Activated T-helper 1 cell treated with anti-CD3 and anti-CD28 coated beads, Interleukin-2, amount 50 U/mL, for 16 hours (primary cell): ENCODE measurements at places on chromosomes 3 and 15.

DNA sequence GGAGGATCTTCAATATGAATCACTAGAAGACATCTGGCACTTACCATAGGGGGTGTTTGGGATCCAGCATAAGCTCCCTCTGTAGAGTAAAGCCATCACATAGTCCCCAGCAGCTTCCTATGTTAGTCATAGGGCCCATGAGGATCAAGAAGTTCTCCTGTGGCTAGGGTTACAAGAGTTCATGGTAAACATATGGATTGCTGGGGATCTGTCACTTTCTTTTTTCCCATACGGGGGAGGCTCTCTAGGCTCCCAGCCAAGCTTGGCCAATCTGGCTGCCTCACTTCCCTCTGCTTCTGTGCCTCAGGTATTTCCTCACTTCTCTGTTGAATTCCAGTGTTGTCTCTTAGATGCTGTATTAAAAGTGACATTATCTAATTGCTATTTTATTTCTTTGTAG, 597.9 kb downstream of the PDCD6IP start:
- DNase-seq = no peak

- DNase-seq = no peak
Observed at GRCh38 chr3:167671878-167672427, 18.2 kb upstream of the WDR49 start.

GRCh38 chr15:85458764-85459163, 78.4 kb downstream of the AKAP13 start:
- DNase-seq = no peak

DNA sequence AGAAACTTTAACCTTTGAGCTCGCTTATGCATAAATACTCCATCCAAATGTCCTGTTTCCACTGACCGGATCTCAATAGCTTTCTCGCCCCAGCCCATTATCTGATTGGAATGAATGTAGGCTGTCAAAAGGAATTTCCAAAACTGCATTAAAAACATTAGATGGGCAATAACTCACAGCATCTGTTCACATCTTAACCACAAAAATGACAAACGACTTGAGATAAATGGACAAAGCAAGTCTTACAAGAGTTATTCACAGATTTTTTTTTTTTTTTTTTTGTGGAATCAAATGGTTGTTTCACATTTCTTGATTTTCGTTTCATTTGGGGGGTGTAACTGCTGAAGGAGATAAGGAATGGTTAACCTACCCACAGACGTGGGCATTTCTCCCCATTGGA, 39.7 kb upstream of the SLC2A2 start:
- DNase-seq = no peak

DNA sequence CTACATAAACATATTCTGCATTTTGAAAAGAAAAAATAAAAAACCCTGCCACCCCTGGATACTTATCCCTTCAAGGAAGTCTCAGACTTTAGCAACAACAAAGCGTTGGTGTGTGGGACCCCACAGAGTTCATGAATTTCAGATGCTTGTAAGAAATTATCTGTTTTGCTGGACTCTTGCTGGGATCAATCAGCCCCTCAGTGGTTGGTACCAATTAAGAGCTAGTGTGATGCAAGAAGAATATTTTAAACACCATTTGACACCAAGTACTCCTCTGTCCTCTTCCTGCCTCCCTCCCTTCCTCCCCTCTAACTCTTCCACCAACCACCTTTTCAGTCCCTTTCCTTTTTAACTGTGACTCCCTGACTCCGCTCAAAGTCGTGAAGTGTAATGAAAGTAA, 51.5 kb downstream of the SST start:
- no peak for DNase-seq

GRCh38 chr3:129106866-129107565, 14.6 kb downstream of the RAB43 start:
- DNase-seq = no peak

DNA sequence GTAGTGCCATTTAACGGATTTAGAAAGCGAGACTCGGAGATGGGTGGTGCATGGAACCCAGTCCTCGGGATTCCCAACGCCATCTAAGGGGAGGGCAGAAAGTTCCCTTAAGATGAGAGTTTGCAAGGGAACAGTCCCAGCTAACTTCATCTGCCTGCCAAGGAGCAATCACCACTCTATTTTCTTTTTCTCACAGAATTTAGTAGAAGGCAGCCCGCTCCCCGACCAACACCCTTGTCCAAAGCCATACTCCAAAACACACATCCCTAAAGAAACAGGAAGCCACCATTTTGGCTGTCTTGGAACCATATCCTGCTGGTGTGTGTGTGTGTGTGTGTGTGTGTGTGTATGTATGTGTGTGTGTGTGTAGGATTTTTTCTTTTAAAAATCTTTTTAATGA, 7.1 kb upstream of the FGD5 start:
- no peak for DNase-seq

GRCh38 chr15:22891426-22892210, 53.2 kb downstream of the NIPA2 start:
- no peak for DNase-seq

- DNase-seq = no peak
Observed at GRCh38 chr3:87002346-87002745, 11.4 kb upstream of the VGLL3 start.

GRCh38 chr3:100463646-100464155, 28.7 kb upstream of the TMEM45A start:
- no peak for DNase-seq

DNA sequence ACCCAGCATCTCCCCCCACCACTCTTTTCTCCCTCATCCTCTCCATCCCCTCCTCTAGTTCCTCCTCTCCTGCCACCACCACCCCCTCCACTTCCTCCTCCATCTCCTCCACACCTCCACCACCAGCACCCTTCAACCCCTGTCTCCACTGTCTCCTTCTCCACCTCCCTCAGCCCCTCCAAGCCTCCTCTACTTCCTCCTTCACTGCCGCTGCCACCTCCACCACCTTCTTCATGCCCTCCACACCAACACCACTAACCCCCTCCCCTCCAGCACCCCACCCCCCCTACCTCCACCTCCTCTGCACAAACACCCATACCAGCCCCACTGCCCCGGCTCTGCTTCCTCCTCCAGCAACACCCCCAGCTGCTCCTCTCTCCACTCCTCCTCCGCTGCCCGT, 88.0 kb downstream of the HES1 start:
- DNase-seq = no peak

DNA sequence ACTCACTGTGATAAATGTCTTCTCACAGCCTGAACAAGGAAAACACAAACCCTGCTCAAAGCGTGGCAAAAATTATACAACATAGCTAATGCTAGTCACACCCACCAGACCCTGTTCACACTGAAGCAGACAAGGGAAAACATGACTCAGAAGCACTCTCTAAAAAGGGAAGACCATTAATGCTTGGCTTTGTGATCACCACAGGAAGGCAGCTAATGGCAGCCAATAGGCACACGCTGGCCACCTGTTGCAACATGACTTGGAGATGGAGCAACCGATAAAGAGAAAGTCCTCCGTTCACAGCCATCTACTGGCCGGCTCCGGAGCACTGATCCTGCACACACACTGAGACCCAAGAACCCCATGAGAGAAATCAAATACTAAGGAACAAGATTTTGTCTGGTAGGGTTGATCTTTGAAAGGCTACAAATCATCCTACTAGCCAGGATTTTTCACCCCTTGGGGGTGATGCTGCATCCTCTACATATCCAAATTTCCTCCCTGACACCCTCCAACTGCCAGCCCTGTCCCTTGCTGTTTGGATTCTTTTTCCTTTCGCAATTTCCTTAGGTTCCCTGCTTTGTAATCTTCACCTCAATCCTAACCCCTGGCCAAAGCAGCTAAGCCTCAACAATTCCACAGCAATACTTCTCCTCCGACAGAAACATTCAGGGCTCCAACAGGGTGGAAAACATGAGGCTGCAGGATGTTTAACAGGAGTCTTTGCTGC, 3.2 kb downstream of the ZXDC start:
- DNase-seq = no peak
